Peyer's patch (tissue), 4 donors: ENCODE measurements at places on chromosomes 11 and 22.
A peak's percentile ranks its signal among the peaks of the same experiment; 100 is the strongest.

DNA sequence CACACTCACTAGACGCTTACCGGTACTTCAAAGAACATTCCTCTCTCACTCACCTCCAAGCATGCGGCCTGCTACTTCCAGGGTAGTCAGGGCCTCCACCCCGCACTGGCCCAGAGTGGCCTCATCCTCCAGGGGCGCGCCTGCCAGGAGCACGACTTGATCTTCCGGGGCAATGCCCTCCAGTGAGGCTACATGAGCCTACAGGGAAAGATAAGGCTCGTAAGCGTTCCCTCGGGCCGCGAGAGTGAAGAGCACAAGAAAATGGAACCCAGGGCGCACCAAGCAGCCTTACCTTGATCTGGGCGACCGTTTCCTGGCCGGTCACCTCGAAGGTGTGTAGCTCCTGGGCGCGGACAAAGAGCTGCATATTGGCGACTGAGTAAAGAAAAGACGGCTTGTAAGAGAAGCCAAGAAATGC is 478 bp downstream of the FAU start:
- DNase-seq: no peak

DNA sequence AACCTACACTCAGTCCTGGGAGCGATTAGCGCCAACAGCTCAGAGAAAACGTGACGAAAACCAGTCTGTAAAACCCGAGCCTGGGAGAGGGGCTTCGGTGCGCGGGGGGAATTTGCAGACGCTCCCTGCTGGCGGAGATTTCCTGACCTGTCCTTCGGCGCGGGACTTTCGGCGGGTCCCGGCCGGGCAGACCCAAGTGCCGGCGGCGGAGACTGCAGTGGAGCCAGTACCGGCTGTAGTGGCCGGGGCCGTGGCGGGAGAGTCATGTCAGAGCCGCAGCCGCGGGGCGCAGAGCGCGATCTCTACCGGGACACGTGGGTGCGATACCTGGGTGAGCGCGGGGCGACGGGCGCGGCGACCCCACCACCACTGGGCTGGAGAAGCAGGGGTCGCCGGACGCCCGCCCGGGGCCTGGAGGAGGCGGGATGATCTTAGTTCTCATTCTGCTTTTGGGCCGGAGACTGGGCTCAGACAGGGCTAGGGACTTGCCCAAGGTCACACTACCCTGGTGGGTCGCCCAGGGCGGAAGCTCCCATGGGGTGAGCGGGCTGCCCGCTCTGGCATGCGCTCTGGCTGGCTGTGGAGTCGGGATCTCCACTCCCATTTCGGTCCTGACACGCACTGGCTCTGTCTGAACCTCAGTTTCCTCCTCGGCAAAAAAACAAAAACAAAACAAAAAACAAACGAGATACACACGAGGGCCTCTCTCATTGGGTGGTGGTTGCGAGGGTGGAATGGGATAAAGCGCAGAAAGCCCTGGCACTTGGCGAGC is at the start of gene MTFP1:
Gene MTFP1, plus strand, starts transcription at position 153 of the 772 bp plus-strand sequence. Its CDS starts 112 bp downstream, at position 265.
- DNase-seq: peak; percentile 81

DNA sequence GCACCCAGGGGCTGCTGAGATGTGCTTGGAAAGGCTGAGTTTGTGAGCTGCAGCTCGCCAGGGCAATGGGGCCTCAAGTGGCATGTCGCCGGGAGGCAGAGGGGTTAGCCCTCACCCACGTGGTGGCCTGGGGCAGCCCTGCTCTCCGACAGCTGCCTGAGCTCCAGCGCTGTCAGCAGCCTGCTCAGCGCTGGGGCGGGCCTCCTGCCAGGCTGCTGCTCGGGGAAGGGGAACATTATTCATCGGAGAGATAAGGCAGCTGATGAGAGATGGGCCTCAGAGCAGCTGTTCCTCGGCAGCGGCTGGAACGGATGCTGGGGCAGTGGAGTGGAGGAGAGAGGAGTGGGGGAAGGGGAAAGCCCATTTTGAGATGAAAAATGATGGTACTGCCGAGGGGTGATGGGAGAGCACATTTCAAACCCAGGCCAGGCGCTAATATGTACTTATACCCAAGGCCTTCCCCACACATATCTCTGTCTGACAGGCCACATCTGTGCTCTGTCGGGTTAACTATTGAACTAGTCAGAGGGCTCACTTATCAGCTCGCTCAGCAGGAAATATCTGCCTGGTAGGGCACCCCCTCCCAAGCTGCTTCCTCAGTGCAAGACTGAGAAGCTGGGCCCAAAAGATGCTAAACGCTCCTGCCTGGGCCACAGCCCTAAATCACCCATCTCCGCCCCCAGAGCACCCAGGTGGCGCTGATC is 79.5 kb downstream of the TIMP3 start:
- DNase-seq: no peak

- DNase-seq: no peak
Measured at GRCh38 chr11:104339380-104339831, 175.5 kb upstream of the PDGFD start.

DNA sequence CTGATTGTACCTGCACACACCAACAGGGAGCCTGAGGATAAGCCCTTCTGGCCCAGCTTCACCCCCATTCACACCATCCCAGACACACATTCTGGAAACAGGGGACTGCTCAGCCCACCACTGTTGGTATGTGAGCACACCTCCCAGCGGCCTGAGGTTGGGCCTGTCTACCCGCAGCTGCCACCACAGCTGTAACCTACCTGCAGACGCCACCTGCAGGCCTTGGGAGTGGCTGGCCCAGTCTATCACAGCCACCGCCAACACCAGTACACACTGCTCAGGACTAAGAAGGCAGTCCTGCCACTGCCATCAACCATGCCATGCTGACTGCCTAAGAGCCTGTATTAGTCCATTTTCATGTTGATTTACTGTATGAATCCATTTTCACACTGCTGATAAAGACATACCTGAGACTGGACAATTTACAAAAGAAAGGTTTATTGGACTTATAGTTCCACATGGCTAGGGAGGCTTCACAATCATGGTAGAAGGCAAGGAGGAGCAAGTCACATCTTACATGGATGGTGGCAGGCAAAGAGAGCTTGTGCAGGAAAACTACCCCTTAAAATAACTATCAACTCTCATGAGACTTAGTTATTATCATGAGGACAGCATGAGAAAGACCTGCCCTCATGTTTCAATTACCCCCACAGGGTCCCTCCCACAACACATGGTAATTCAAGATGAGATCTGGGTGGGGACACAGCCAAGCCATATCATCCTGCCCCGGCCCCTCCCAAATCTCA is 30.6 kb downstream of the RSF1 start:
- DNase-seq: no peak

DNA sequence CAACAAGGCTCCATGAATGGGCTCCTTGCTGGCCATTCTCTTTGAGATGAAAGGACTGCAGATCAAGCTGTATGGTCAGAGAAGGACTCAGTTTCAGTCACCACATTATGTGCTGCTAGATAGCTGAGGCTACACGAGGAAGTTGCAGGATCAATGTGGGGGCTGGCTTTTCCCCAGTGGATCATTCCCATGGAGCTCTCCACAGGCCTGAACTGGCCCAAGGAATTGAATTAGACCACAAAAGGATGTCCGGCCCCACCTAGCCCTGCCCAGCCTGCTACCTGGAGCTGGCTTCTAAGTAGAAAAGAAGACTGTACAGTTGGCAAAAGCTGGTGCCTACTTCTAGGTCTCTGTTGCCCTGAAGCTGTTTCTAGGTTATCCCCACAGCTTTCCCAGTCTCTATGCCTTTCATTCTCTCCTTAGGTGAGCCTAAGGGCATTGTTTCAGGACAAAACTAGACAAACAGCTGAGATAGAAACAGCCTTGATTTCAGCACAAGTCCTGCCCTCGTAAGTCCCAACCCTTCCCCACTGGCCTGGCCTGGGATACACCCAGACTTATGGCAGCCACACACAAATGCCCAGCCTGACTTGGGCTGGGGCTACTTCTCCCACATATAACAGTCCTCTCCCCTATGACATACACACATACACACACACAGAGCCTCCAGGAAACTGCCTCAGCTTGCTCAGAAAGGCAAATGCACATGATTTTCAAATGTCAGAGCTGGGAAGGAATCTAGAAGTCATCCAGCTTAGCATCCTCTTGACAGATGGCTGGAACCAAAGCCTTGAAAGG is 129.1 kb upstream of the NCAM1 start:
- DNase-seq: no peak

DNA sequence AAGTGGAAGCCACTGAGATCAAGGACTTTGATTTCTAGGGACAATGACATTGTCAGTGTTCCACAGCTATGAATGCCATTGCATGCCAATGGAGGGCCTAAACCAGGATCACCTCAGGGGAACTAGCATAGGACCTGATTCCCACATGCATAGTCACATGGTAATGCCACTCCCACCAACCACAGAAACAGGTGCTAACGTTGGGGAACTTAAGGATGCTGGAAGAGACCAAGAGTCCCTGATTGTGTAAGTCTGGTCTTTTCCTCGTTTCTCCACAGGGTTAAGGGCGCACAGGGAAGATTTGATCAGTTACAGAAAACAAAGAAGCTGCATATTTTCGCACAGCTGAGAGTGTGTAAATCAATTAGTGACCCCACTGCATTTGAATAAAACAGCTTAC is 59.4 kb upstream of the CD44 start:
- no peak for DNase-seq

DNA sequence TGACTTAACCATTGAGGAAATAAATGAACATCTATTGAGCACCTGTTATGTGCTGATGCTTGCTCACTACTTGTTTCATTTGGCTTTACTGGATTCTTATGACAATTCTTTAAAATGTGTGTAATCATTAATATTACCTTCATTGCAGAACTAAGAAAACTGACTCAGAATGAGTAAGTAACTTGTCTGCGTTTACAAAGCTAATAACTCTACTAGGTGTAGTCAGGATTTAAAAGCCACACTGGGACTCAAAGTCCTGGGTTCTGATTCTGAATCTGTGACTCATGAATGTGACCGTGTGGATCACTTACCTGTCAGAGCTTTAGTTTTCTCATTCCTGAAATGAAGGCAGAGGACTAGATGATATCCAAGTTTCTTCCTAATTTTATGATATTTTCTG is 23.4 kb upstream of the KIRREL3 start:
- no peak for DNase-seq
